ENCODE measurements at places on chromosomes 16 and 17.

DNA sequence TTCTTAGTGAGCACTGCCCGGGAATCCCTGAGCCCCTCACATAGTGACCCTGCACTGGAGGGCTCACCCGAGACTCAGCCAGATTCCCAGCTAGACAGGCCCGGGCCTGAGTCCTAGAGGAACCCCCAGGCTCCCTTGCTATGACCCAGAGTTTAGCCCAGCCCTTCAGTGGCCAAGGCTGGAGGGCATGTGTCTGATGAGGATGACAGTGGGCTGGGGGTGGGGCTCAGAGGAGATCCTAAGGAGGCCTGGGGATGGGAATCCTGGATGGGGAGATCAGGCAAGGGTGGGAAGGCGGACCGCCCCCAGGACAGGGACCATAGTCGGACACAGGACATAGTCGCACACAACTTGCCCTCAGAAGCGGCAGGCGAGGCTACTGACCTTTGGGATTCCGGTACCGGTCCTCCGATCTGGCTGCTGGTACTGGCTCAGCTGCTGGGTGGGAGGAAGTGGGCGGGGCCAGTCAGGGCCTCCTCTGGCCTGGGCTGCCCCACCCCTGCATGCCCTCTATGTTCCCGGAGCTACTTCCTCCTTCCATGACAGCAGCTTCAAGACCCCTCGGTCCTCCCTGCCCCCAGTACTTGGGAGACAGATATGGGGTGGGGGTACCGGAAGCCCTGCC is 1.1 kb downstream of the CD79B start:
- peak overlapping the region; percentile 82 for H3K27ac ChIP-seq
- peaks cover 29% of the 10 kb centered on the region for H3K4me1 ChIP-seq
- H3K27me3 ChIP-seq, result peaks cover 10% of the 10 kb centered on the region
- peak; percentile 75 for DNase-seq

GRCh38 chr16:64092271-64092670 is 1029.6 kb downstream of the CDH11 start:
- no peaks in the 10 kb centered on the region for H3K36me3 ChIP-seq
- no peaks in the 10 kb centered on the region for H3K4me1 ChIP-seq
- H3K4me3 ChIP-seq, result no peak overlapping the region
- no peaks in the 10 kb centered on the region for H3K27me3 ChIP-seq

DNA sequence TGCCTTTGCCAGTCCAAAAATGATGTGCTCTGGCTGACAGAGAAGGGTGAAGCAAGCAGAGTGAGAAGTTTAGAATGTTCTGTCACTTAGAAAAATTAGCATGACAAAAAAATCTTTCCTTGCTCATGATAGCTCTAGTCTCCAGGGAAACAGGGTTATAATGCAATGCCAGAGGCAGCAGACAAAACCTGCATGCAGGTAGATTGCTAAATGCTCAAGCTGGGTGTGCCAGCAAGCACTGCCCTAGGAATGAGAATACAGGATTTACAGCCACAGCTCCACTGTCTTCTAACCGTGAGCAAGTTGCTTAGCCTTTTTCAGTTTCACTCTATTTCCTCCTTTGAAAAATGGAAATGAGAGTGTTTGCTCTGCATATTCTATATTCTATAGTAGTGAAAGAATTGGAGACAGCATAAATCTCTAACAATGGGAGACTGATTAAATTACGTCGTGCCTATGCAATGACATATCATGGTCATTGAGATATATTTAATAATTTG is 516.6 kb upstream of the C16orf82 start:
- H3K4me3 ChIP-seq, result no peak overlapping the region
- H3K27ac ChIP-seq, result no peak overlapping the region
- DNase-seq, result no peak

DNA sequence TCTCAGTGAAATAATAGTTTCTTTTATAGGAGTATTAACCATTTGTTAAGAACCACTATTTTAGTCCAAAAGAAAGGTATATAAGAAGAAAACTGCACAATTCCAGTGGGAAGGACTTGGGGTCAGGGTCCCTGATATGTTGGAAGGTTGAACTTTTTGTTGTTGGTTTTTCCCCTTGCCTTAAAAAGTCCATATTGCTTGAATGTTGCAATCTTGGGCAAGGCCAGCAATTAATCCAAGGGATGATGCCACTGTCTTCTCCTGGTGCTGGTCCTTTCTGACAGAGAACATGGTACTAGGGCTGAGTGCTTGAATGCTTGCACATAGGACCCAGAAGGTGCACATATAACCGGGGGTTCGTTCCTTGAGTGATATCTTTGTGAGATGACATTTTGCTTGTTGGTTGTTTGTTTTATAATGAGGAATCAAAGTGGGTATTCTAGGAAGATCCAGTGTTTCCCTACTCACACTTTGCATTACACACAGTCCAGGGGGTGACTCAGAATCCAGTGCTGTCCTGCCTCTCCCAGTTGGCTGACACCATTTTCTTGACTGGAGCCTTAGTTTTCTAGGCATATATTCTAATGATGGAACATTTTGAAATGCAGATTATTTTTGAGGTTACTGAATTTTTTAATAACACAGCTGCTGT is 54.9 kb downstream of the SIAH1 start:
- no peak overlapping the region for H3K27ac ChIP-seq
- DNase-seq, result no peak
- H3K36me3 ChIP-seq, result peaks cover 20% of the 10 kb centered on the region
- no peaks in the 10 kb centered on the region for H3K27me3 ChIP-seq

- peaks cover 69% of the 10 kb centered on the region for H3K36me3 ChIP-seq
- peak; percentile 88 for DNase-seq
- peaks cover 93% of the 10 kb centered on the region for H3K4me1 ChIP-seq
- H3K4me3 ChIP-seq, result peak overlapping the region; percentile 80
- H3K27me3 ChIP-seq, result no peaks in the 10 kb centered on the region
These were observed 101.1 kb downstream of the XYLT1 start for GRCh38 chr16:17369421-17370222.
